Endothelial cell of umbilical vein (primary cell): ENCODE measurements at places on chromosomes 7 and 10. TPM values are rescaled to one million over a fixed set of nuclear protein-coding genes. Genes with fewer than 3 reads are reported as not detected.
A peak's percentile ranks its signal among the peaks of the same experiment; 100 is the strongest.

The SPDYE8 gene
- polyA plus RNA-seq: not detected in 2 replicates

The GIMAP7 gene
- polyA plus RNA-seq: 37.9 and 43.4 TPM in 2 replicates

The MYL10 gene
- polyA plus RNA-seq: not detected in 2 replicates

The CPN1 gene
- polyA plus RNA-seq: not detected in 2 replicates

The CD36 gene
- 0.57 and 0.87 TPM in 2 replicates for polyA plus RNA-seq

The C10orf105 gene
- not detected in 2 replicates for polyA plus RNA-seq

The C7orf57 gene
- not detected in 2 replicates for polyA plus RNA-seq

GRCh38 chr7:14995774-14996173, 93.2 kb upstream of the DGKB start:
- H3K27ac ChIP-seq: no peak overlapping the region
- DNase-seq: no peak

DNA sequence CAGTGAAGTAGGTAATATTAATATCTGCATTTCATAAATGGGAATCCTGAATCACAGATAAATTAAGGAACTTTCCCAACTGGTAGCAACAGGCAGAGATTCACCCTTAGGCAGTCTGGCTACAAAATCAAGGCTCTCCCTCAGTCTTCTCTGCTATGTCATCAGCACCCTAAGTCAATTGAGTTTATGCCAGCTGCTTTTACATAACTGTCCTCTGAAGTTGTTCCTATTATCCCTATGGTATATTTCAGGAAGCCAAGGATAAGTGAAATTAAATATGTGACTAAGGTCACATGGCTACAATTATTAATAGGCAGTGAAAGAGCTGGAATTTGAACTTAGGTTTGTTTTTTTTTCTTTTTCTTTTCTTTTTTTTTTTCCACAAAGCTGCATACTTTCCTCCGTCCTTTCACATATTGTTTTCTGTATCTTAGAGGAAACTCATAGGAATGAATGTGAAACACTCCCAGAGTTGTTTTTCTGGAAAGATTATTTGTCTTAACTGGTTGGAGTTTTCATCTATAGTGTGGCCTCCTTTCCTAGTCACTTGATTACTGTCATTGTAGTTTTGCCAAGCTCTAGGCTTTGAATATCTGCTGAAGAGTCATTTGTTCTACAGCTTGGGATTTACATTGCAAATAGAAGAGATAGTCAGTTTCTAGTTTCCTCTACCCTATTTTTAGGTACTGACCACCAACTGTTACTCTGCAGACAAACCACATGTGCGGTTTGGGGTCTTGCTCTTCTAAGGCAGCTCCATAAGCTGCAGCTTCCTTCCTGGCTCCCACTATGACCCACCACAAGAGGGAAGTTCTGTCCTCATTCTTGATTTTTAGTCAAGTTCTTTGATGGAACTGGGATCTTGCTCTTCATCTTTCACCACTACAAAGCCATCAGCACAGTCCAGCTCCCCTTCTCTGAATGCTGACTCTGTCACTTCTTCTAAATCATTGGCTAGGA, 338.0 kb upstream of the KIAA1217 start:
- H3K36me3 ChIP-seq: no peaks in the 10 kb centered on the region
- no peak overlapping the region for H3K27ac ChIP-seq
- no peak for DNase-seq
- H3K4me3 ChIP-seq: no peak overlapping the region
- H3K27me3 ChIP-seq: no peaks in the 10 kb centered on the region
- H3K4me1 ChIP-seq: no peaks in the 10 kb centered on the region

DNA sequence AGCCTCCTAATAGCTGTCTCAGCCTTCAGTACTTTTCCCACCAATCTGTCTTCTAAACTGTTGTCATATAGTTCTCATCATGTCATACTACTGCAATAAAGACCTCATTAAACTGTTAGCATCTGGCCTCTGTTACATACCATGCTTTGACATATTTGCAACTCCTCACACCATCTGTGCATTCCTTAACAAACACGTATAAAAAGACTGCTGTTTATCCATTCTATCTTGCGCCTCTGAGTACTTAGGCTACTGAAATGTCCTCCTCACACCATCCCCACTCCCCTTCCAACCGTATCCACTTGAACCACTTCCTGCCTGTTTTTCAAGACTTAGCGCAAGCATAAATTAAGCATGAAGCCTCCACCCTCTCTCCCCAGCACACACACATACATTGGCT, 41.6 kb downstream of the SLC16A9 start:
- H3K4me1 ChIP-seq: no peaks in the 10 kb centered on the region
- no peaks in the 10 kb centered on the region for H3K36me3 ChIP-seq
- no peak overlapping the region for H3K4me3 ChIP-seq
- no peak overlapping the region for H3K27ac ChIP-seq
- no peaks in the 10 kb centered on the region for H3K27me3 ChIP-seq

DNA sequence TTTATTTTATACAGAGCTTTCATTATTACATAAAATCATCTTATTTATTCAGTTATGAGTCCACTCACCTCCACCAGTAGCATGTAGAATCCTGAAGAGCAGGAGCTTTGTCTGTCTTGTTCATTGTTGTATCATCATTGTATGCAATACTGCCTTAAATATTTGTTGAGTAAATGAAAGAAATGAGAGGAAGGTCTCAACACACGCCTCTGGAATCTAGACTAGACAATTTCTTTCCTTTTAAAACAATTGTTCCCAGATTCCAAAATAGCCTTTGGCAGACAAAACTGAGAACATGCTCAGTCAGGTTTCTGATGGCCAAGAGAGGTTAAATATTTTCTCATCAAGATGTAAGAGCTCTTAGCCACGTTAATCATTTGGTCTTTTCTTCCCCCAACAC, 173.1 kb upstream of the AGR3 start:
- DNase-seq: no peak
- H3K36me3 ChIP-seq: no peaks in the 10 kb centered on the region
- no peak overlapping the region for H3K4me3 ChIP-seq
- peaks cover 14% of the 10 kb centered on the region for H3K4me1 ChIP-seq
- no peak overlapping the region for H3K27ac ChIP-seq

GRCh38 chr10:27998178-27998953, 513 bp downstream of the ODAD2 start:
- peak overlapping the region; percentile 32 for H3K27ac ChIP-seq
- peak overlapping the region; percentile 87 for H3K4me3 ChIP-seq
- H3K36me3 ChIP-seq: no peaks in the 10 kb centered on the region
- peaks cover 6% of the 10 kb centered on the region for H3K4me1 ChIP-seq
- H3K27me3 ChIP-seq: no peaks in the 10 kb centered on the region

GRCh38 chr10:86729677-86730076, 26.7 kb upstream of the BMPR1A start:
- DNase-seq: no peak
- H3K27ac ChIP-seq: no peak overlapping the region
- no peaks in the 10 kb centered on the region for H3K36me3 ChIP-seq
- peaks cover 81% of the 10 kb centered on the region for H3K27me3 ChIP-seq

DNA sequence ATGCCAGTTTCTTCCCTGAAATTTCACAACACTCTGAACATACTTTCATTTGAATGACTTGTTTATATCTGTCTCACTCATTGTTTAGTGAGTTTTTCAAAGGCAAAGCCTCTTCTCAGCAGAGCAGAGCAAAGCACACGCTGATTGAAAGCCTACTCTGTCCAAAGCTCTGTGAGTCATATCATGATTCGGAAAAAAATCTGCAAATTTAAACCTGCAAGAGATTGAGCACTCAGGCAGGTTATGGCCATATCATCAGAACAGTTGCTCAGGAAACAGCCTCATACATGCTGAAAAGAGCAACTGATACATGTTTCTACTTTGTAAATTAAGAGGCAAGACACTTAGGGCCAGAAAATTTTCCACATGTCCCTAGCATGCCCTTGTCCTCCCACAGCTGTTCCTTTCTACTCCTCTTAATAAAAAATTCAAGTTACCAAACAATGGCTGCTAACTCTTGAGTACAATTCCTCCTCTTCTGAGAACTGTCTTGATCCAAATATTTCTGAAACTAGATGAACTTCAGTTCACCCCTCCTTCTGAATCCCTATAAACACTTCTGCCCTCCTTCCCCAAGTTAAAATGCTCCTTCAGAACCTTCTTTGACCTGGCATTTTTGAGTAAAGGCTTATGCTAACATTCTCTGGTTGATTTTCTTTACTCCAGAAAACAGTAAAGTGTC, 140.6 kb upstream of the HPS1 start:
- no peak for DNase-seq
- no peak overlapping the region for H3K27ac ChIP-seq
